ENCODE measurements at places on chromosomes 16 and 17. TPM values are rescaled to one million over a fixed set of nuclear protein-coding genes. Genes with fewer than 3 reads are reported as not detected.

DNA sequence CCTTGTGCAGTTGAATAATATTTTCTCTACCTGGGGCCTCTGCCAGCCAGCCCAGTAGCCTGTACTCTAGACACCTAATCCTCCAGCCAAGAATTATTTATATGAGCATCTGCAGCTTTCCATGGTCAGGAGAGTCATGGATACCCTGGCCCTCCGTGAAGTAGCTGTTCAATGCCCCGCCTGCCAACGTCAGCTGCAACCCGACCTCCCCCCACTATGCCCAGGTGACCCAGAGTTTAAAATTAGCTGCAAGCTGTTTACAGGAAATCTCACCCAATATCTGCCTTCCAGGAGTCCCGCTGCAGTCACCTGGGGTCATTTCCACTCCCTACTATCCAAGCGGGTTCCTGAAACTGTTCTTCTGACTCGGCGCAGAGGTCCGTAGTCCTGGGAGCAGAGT, 12.3 kb downstream of the SDR42E2 start:
- no peak for DNase-seq

DNA sequence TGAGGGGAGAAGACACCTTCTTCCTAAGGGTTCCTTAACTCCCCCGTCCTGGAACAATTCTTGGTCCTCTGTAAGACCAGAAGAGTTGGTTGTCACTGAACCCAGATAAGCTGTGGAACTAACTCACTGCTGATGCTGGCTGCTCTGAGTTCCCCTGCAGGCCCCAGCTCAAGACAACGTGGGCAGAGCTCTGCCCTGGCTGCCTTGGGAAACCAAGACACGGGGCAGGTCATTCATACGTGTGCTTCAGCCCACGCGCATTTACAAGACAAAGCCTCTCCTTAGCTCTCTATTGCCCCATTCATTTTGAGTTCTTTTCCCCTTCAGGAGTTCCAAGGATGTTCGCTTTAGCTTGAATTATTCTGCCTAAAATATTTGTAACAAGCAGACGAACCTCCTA, 3.4 kb upstream of the NAT9 start:
- DNase-seq, result no peak

DNA sequence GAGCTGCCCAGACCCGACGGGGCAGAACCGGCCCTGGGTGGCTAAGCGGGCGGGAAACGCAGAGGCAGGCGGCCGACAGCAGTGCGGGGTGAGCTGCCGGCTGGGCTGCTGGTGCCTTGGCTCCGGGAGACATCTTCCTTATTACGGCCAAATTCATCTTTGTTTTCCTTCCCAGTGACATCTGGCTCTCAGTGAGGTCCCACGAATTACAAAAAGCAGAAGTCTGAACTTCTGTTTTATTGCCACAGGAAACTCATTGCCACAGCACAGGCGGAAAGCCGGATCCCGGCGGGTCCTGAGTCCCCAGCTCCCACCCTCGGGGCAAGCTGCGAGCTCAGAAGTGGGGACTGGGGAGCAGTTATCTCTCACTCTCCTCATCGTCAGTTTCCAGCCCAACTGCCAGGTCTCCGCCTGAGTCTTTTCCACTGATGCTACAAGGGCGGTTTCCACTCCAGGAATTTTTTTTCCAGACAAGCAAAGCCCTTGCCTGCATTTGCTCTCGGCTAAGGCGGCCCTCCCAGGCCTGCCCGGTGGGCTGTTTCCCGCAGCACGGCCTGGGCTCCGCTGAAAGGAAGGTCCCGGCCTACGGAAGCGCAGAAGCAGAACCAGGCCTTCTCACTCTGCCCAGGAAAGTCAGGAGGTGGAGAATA, 40.3 kb downstream of the CBFA2T3 start:
- peak; percentile 44 for DNase-seq

DNA sequence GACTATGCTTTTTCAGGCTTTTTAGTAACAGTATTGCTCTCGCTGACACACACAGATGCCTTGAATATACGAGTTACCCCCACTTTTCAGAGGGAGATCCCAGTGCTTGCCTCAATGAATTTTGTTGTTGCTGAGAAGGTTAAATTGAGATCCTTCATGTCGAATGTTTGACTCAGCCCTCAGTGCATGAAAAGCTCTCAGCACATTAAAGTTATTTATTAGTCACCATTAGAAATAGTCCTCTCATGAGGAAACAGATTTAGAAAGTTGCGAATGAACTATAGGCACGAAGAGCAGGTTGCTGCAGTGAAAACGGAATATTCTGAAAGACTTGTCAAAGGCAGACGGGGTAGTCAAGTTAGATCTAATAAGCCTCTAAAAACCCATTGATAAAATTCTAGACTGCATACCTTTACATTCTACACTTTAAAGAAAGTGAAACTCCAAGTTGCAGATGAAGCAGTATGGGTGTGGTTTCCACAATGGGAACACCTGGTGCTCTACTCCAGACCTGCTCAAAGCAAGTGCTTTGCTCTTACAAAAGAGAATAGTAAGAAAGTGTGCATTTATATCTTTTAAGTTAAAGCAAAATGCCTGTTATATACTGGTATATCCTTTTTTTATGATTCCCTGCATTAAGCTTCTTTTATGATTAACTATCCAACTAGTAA, 238.1 kb downstream of the MAF start:
- DNase-seq, result no peak

- peak; percentile 87 for DNase-seq
Observed at GRCh38 chr17:32100971-32101631, 41.2 kb upstream of the RHOT1 start.

DNA sequence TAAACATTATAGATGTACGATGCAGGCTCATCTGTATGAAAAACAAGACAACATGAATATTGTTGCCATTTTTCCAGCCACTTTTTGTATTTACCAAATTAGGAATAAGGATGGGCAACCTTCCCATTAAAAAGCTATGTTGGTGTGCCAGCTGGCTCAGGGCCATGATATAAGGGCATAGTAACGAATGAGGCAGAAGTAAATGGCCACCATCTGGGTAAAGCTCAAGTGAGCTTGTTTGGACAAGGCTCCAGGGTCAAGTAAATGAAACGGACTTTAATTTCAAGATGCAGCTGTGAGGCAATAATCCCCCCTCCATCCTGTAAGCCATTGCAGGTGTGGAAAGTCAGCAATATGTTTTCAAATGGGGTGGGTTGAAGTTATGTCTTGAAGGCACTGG, 930.9 kb upstream of the CDH8 start:
- DNase-seq, result no peak

- no peak for DNase-seq
Observed at GRCh38 chr17:64058621-64059020, 38.2 kb upstream of the ICAM2 start.

C17orf100 gene
- total RNA-seq, result 3.3 TPM

XYLT1 gene
- 8.6 TPM for total RNA-seq

DNA sequence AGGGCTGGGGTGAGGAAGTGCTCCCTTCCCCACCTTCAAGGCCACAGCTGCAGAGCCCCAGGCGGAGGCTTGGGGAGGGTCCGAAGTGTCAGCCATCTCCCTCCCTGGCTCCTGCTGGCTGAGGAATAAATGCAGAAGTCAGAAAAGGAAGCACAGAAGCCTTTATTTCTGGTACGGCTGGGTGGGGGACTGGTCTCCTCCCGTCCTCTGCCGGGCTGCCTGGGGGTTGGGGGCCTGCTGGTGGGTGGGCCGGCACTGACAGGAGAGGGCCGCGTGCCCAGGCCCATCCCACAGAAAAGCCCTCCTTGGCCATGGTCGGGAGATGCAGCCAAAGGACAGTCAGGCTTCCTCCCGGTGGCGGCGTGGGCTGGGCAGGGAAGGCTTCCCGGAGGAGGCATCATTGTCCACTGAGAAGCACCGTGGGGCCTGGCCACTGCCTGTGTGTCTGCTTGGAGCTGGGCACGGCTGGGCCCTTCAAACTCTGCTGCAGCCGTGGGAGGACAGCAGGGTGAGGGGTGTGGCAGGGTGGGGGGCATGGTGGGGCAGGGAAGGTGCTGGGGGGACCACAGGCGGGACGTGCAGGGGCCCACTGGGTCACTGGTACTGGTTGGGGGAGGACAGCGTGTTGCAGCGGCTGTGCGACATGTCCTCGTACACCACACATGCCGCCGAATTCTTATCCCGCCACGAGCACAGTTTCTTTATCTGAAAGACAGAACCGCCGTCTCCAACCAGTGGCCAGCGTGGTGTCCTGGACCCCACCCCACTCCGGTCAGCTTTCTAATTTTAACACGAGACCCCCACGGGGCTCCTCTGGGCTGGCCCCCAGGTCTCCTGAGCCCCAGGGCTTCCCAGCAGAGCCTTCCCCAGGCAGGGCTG, 2.4 kb downstream of the CD7 start:
- DNase-seq, result no peak

SBK1 gene
- total RNA-seq, result 0.89 TPM

- no peak for DNase-seq
Observed at GRCh38 chr17:30939051-30939689, 17.4 kb downstream of the ADAP2 start.

DNA sequence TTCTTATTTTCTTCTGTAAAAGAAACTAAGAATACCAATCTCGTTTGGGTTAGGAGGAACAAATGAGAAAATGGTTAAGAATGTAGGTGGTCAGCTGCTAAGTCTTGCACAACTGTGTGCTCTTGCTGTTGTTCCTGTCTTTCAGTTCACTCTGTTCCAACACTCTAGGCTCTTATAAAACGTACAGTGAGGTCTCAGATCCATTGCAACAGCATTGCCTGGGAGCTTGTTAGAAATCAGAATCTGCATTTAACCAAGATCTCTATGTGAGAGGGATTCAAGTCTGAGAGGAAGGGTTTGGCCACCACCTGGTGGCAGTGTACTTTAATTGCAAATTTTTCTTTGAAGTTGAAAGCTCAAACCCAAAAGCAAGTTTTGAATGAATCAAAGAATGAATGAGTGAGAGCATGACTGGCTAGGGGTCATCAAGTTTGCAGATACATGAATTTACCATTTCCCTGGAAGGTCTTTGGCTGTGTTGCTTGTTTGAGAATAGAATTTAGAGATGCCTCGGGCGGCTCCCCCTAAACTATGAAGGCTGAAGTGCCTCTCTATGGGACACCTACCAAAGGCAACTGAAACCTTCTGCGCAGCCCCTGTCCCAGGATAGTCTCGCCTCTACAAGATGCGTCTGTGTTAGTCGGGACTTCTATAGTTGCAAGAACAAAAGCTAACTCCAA, 2.5 kb downstream of the ALOX15B start:
- DNase-seq, result peak; percentile 48

DNA sequence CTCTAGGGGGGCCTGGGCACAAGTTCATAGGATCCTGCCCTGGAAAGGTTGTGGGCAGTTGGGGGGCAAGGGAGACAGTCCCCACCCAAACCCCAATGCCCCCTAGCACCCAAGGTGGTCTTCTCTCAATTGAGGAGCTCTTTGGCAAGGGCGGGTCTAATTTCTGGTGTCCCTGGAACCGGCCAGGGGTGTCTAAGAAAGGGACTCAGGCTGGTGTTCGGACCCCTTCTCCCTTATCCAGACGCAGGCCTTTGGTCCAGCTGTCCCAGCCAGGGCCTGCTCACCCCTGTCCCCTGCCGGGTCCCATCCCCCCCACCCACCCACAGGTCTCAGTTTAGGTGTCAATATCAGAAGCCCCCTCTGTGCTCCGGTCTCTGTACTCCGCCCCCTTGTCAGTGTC, 860 bp upstream of the ARHGDIG start:
- no peak for DNase-seq

DNA sequence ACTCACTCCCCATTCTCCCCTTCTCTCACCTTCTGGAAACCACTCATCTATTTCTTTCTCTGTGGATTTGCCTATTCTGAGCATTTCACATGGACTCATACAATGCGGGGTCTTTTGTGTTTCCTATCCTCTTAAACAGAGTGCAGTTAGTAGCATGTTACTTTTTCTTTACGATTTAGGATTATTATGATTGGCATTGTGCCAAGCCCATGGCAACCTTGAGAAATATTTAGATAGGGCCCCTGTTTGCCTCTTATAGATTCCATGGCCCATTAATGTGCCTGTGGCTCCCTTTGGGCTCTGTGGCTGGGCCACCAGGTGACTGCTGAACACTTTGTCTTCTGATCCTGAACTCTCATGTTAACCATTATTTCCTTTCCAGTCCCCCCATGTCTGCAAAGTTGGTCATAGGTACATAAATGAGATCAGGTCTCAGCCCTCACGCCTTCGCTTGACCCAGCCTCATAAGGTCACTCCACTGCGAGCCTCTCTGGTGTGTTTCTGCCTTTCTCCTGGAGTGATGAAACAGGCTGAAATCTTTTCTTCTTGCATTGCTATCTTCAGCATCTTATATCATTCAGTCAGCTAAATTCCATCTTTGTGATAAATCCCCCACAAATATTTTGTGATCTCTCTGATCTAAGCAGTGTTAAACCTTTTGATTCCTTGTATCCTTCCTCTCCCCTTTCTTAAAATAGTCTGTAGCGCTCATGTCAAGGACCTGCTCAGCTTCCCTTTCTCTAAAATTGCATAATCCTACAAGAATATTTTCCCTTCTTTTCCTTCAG, 44.0 kb downstream of the MYH3 start:
- no peak for DNase-seq

DNA sequence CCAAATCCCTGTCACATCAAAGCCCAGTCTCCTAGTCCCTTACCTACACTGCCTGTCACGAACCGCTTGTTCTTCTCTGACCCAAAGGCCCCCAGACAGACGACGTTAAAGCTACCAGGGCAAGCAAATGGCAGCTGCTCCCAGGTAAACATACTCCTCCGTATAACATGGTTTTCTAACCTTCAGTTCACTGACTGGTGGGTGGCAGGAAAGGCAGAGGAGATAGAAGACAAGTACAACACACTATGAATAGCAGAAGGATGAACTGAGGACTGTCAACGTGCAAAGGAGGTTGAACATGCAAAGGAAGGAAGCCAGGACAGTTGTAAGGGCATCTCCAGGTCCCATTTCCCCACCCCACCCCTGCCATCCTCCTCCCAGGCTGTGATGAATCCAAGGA, 449.8 kb downstream of the SHISA9 start:
- DNase-seq, result no peak

DNA sequence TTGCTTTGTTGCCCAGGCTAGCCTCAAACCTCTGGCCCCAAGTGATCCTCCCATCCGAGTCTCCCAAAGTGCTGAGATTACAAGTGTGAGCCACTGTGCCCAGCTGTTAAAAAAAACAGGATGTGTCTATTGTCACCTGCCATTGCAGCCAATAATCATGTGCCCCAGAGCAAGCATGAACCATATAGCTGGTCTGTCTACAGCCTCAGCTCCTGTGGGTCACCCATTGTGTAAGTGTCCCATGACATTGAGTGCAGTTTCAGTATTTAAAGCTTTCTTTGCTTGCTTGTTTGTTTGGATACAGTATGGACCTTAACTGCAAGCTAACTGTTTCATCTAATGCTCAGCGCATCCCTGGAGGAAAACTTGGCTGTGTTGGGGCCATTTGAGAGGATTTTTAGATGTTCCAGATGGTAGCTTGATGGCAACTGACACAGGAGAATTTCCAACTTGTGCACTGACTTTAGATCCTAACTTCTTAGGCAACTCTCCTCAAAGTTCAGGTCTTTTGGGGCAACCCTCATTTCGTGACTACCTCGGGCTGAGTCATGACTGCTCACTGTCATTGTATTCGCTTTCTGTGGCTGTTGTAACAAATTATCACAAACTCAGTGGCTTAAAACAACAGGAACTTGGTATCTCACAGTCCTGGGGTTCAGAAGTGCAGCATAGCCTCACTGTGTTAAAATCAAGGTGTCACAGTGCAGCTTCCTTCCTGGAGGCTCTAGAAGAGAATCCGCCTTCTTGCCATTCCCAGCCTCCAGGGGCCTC, 30.3 kb upstream of the ADORA2B start:
- no peak for DNase-seq

OTOP2 gene
- not detected for total RNA-seq

GRCh38 chr17:81075307-81075706, 40.4 kb downstream of the BAIAP2 start:
- DNase-seq, result no peak

- DNase-seq, result no peak
Observed at GRCh38 chr17:42399121-42399520, 10.9 kb upstream of the STAT3 start.

GRCh38 chr17:30495586-30495985, 18.4 kb downstream of the GOSR1 start:
- no peak for DNase-seq

CMTM2 gene
- not detected for total RNA-seq

All from mucosa of gallbladder (tissue), 1 donor.